HEK293T (cell line): ENCODE measurements at places on chromosomes 12 and 14.

DNA sequence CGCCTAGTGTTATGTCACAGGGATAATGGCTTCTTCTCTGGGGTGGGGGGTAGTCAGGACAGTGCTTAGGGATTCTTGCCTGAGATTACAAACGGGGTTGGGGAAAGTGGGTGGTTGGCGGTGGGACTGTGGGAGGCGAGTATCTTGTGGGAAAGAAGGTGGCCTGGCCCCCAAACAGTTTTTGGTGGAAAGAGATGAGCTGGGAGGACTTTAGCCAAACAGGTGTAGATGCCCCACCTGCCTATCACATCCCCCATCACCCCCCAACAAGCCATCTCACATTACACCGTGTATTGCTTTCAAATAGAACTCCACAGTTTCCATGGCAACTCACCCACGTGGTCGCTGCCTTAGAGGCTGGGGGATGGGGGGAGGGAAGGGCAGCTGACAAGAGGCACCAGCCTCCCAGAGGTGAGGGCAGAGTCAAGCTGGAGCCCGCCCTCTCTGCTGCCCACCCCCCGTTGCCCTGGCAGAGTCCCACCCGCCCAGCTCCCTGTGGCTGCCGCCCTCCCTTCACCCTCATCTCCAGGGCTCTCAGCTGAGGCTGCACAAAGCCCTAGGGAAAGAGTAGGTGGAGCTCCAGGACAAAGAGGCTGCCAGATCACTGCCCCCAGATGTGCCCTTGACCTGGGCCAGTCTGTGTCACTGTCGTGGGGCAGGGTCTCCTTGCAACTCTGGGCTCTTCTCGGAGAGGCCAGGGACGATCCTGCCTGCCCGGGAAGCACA lies 98.3 kb downstream of the LRRC74A start:
- DNase-seq: no peak

DNA sequence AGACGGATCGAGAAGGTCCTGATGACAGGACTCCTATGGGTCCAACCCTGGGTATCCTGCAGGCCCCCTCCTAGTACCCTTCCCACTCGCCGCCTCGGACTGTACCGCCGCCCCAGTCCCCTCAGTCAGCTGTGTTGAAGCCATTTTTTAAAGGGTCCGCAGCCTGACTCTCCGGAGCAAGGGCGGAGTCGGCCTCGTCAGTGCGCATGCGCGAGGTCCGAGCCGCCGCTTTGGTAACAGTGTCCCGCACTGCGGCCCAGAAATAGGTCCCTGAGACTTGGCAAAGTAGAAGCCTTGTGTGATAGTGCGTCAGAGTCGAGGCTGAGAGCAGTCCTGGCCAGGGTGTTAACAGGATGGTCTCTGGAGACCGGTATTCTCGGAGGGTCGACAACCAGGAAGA lies 769.0 kb upstream of the ALG10B start:
- DNase-seq: no peak

DNA sequence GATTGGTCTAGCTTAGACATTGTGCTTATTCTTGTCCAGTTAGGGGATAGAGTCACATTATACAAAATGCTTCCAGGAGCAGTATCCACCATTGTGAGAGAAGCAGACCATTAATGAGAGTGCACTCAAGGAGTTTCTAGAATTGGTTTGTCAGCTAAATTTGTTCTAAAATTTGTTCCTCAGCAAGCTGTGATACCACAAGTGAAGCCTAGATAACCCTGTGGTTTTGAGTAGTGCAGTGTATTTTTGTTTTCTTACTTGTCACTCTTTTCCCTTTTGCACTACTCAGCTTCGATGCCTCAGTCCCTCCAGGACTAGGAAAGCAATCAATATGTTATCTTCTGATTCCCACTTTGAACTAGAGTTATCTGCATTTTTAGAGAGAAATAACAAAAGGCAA lies 42.5 kb upstream of the AKAP6 start:
- DNase-seq: no peak

DNA sequence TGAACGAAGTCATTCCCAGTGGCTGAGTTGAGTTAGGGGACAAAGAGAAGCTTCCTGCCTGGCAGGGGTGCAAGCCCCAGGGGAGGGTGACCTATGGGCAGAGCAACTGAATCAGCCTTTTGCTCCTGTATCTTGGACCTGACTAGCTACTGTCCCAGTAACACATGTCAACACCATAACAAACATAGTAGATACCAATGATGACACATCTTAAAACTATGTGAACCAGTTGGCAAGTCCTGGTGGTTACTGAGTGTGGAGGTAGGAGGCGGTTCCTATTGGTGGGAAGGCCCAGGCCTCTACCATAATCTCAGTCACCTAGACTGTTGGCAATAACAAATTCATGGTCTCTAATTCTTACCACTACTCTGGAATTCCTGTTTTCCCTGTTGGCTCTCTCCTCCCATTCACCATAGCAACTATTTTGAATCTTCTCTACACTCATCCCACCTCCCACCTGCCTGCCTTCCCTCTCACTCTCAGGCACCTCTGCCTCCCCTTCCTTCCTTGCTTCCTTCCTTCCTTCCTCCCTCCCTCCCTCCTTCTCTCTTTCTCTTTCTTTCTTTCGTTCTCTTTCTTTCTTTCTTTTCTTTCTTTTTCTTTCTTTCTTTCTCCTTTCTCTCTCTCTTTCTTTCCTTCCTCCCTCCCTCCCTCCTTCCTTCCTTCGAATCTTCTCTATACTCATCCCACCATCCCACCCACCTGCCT lies 8.1 kb upstream of the P2RX7 start:
- DNase-seq: no peak

DNA sequence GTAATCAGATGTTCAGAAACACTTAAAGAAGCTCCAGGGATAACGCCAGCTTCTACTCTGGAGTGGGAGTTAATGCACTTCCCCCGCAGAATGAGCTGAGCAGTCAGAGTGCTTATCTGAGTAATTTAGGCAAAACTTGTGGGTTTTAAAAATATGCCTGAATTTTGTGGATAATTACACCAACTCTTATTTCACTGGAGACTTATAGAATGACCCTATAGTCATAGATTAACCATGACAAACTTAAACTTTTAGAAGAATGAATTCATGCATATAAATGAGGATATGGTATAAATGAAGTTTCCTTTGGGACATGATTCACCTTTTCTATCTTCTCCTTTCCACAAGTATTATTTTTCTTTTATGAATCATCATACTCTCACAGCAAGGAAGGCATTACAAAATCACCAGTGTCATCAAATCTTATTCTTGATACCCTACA lies 241.1 kb upstream of the FBXO33 start:
- no peak for DNase-seq

GRCh38 chr14:105383083-105383730 lies 15.1 kb upstream of the TEX22 start:
- DNase-seq: no peak

GRCh38 chr12:107223821-107224220 lies 130.5 kb upstream of the CRY1 start:
- DNase-seq: no peak

- no peak for DNase-seq
Measured at GRCh38 chr12:53754633-53755264, 3.0 kb upstream of the CISTR start.

DNA sequence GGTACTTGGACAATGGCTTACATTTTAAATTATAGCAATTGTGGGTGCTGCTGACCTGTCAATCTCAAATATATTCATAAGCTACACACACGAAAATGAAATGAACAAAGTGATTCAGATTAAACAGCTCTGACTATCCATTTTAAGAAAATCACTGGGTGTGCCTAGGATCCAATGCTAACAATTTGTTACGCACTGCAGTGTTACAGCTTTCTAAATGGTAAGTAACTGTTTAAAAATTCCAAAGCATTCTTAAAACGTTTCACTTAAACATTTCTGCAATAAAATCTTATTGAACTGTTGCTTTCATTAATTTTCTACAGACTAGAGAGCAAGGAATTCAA lies 18.9 kb downstream of the LMO3 start:
- no peak for DNase-seq

GRCh38 chr12:53770281-53770680 lies 18.5 kb upstream of the CISTR start:
- no peak for DNase-seq

GRCh38 chr14:32404784-32405573 lies 75.9 kb downstream of the AKAP6 start:
- no peak for DNase-seq

GRCh38 chr14:89268514-89268913 lies 148.5 kb downstream of the FOXN3 start:
- no peak for DNase-seq

GRCh38 chr14:66974397-66975025 lies 214.7 kb upstream of the GARIN2 start:
- no peak for DNase-seq

DNA sequence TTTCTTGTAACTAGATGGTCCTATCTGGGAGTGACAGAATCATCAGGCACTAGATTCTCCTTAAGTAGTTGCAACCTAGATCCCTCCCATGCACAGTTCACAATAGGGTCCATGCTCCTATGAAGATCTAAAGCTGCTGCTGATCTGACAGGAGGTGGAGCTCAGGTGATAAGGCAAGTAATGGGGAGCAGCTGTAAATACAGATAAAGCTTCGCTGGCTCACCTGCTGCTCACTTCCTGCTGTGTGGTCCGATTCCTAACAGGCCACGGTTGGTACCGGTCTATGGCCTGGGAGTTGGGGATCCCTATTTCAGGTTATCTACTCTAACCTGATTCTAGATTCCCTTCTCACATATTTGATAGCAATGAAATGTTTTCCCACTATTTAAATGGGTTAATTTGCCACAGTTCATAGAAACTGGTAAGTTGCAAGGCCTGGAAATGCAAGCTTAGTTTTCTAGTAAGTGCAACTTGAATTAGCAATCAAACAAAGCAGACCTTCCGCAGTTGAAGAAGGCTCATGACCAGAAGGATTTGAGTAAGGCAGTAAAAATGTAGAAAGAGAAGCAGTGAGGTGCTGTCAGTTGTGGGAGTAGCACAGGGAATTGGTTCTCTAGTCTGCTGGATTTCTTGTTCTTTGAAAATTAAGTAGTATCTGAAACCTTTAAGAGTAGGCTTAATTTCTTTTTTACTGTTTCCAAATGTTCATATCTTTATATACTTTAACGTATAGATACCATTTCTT lies 332.3 kb downstream of the EGLN3 start:
- DNase-seq: no peak

DNA sequence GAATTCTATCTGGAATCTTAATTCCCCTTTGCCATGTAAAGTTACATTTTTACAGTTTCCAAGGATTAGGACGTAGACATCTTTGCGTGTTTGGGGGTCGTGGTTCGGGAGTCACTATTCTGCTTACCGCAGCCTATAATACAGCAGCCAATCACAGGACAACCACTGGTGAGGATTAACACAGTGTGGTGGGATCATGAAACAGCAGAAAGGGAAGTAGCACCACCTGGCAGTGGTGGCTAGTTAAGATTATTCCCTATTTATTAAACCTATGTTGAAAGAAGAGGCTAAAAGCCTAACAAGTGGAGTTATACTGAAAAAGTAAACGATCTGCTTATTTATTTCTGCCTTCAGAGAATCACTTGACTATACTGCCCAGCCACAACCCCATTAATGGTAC lies 71.7 kb downstream of the IPO8 start:
- no peak for DNase-seq

GRCh38 chr12:118500299-118500698 lies 123.9 kb downstream of the SUDS3 start:
- no peak for DNase-seq

DNA sequence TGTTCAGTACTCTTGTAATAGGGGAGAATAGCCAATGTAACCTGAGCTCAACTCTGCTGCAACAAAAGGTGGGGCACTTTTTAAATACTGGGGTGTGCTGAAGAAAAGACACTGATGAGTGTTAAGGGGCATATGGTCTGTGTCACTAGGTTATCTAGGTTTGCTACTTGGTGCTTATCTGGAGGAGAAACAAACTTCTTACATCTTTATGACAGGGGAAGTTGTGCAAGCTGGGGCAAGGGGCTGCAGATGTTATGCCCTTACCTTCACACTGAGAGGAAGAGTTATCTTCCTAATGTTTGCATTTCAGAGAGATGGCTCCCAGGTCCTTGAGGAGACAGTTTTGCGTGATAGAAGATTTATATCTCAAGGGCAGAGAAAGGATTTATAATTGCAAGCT lies 90.9 kb upstream of the PKP2 start:
- no peak for DNase-seq

DNA sequence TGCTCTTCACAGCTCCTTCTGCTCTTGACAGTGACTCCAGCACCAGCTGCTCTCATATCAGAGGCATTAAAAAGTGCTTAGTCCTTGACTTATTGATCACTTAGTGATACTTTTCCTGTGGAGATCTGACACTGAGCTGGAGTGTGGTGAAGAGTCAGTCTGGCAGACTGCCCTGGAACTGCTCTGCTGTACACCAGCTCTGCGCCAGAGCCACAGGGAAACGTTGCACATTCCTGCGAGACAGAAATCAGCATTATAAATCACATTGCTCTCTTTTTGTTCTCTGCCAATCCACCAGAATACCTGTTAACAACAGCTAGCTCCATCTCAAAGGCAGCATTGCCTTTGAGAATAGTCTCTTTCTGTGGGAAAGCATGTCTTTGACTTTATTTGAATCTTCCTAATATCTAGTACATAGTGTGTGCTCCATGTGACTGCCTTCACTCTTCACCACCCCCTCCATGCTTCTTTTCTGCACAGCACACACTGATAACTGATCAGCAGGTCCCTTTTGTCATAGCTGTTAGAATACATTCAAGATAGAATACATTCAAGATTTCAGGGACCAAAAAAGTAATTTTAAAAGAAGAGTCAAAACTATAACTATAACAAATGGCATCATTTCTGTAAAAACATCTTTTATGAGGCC lies 48.2 kb upstream of the VSX2 start:
- DNase-seq: no peak

GRCh38 chr14:75182821-75183220 lies 6.4 kb upstream of the TMED10 start:
- DNase-seq: no peak

GRCh38 chr12:60921541-60921940 lies 1325.7 kb downstream of the SLC16A7 start:
- DNase-seq: no peak

GRCh38 chr14:76267322-76268046 lies 108.5 kb upstream of the ESRRB start:
- DNase-seq: no peak

- no peak for DNase-seq
Measured at GRCh38 chr14:72549854-72550253, 344.0 kb downstream of the DPF3 start.

DNA sequence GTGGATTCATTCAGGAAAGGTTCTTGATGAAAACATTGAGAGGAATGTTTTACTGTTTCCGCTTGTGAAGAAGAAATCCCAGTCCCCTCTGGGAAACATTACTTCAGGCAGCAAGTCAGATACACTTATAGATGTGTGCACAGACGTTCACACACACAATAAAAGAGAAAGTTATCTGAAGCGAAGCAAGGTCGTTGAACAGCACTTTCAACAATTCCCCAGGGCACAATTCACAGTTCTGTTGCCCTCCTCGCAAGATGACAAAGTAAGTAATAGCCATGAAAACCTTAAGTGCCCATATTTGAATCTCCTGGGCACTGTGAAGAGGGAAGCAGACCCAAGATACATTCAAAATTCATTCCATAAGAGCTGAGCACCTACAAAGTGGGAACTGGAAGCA lies 156.6 kb upstream of the CAND1 start:
- no peak for DNase-seq
